Neural progenitor cell (in vitro differentiated cells): ENCODE measurements at places on chromosomes 4 and X. TPM values are rescaled to one million over a fixed set of nuclear protein-coding genes. Genes with fewer than 3 reads are reported as not detected.
A peak's percentile ranks its signal among the peaks of the same experiment; 100 is the strongest.

DCAF12L2 gene
- 1.6 and 2.4 TPM in 2 replicates for total RNA-seq

POU3F4 gene
- not detected in 2 replicates for total RNA-seq

QRFPR gene
- total RNA-seq, result 0.25 TPM in 1 of 2 replicates, not detected in the other

RASL11B gene
- 6.8 and 10.1 TPM in 2 replicates for total RNA-seq

PTPN13 gene
- total RNA-seq, result 183 and 244 TPM in 2 replicates

DNA sequence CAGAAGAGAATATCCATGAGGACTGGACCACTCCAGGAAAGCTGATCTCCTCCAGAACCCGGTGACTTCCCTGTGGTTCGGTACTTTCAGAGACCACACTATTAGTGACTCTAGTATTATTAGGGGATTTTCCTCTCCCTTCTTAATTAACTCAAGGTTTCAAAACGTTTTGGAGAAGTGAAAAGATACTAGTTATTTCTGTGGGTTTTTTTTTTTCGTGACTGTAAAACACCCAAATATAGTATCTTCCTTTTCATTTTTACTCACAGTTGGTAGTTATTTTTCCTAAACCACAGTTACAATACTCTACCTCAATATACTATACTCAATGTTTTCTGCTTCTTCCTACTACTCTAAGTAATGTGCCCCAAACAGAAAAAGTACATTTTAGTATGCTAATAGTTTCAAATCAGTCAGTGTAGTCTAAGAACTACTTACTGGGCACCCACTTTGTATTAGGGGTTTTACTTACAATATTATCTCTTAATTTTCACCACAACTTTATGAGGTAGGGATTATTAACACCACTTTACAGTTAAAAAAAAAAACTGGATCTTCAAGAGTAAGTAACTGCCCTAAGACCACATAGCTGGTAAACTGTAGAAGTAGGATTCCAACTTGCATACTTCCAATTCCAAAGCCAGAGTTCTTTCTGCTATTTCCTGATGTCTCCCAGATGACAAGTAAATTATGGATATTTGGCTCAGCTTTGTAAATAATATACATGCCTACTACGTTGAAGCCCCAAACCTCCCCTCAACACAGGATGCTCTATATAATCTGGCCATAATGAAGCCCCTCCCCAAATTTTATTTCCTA is 45.0 kb downstream of the SLC9A7 start:
- H3K4me1 ChIP-seq, result no peaks in the 10 kb centered on the region
- no peak overlapping the region for H3K4me3 ChIP-seq
- no peaks in the 10 kb centered on the region for H3K36me3 ChIP-seq
- DNase-seq, result no peak
- no peaks in the 10 kb centered on the region for H3K27me3 ChIP-seq
- H3K27ac ChIP-seq, result no peak overlapping the region

- H3K4me3 ChIP-seq, result no peak overlapping the region
- DNase-seq, result peak; percentile 36
- no peaks in the 10 kb centered on the region for H3K27me3 ChIP-seq
- no peak overlapping the region for H3K27ac ChIP-seq
- no peaks in the 10 kb centered on the region for H3K36me3 ChIP-seq
Measured at GRCh38 chrX:87392369-87392768, 125.2 kb upstream of the KLHL4 start.

- H3K27ac ChIP-seq, result peak overlapping the region; percentile 13
- H3K4me3 ChIP-seq, result no peak overlapping the region
- H3K36me3 ChIP-seq, result no peaks in the 10 kb centered on the region
- H3K4me1 ChIP-seq, result peaks cover 25% of the 10 kb centered on the region
- DNase-seq, result peak; percentile 79
- H3K27me3 ChIP-seq, result no peaks in the 10 kb centered on the region
Measured at GRCh38 chr4:147924604-147925412, 192.9 kb downstream of the ARHGAP10 start.

DNA sequence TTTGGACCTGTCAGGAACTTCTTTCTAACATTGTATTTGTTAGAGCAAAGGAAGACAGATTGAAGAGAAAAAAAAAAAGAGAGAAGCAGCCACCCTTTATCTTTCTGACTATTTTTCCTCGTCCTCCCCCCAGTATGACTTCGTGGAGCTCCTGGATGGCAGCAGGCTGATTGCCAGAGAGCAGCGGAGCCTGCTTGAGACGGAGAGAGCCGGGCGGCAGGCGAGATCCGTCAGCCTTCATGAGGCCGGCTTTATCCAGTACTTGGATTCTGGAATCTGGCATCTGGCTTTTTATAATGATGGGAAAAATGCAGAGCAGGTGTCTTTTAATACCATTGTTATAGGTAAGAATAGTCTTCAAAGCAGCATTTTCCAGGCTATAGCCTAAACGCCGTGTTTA is 237.7 kb downstream of the DCTD start:
- peaks cover 12% of the 10 kb centered on the region for H3K36me3 ChIP-seq
- peak; percentile 23 for DNase-seq
- H3K4me1 ChIP-seq, result peaks cover 3% of the 10 kb centered on the region
- peak overlapping the region; percentile 31 for H3K27ac ChIP-seq

DNA sequence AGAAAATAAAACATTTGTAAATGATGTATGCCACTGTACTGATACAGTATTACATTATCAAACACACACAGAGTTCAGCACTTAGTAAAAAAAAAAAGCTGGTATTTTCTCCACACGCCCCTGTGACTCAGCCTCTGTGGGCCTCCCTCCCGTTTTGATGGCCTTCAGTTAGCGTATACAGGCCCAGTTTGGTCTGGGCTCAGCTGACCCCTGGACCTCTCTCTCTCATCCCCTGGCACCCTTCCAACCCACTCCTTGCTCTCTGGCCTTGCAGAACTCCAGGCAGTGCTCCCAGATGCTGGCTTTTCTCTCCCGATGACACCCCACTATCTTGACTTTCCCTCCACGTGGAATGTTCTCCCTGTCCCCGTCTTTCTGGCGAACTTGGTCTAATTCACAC is 89.0 kb upstream of the LIMCH1 start:
- peaks cover 6% of the 10 kb centered on the region for H3K4me1 ChIP-seq
- no peak overlapping the region for H3K4me3 ChIP-seq
- H3K36me3 ChIP-seq, result no peaks in the 10 kb centered on the region

DNA sequence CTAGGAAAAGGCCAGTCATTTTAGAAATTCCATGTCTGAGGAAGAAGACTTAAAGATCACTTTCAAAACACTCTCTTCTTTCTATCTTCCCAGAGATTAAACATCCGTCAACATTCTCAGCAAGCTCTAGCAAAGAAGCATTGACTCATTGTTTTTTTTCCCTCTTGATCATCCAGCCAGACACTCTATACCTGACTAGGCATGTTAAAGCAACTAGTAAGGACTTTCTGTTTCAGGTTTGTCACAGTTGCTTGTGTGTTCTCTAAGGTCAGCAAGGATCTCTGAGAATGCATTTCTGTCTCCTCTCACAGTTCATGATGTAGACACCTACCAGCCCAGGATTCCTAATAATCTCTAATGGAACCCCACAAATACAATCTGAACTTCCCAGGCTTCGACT is 112.2 kb downstream of the IL13RA2 start:
- H3K27ac ChIP-seq, result no peak overlapping the region
- peaks cover 3% of the 10 kb centered on the region for H3K4me1 ChIP-seq
- no peak for DNase-seq

GRCh38 chr4:3488820-3489219 is 25.7 kb downstream of the DOK7 start:
- H3K27ac ChIP-seq, result no peak overlapping the region
- H3K4me1 ChIP-seq, result peaks cover 40% of the 10 kb centered on the region
- H3K36me3 ChIP-seq, result no peaks in the 10 kb centered on the region
- peaks cover 98% of the 10 kb centered on the region for H3K27me3 ChIP-seq
- DNase-seq, result no peak
- no peak overlapping the region for H3K4me3 ChIP-seq

DNA sequence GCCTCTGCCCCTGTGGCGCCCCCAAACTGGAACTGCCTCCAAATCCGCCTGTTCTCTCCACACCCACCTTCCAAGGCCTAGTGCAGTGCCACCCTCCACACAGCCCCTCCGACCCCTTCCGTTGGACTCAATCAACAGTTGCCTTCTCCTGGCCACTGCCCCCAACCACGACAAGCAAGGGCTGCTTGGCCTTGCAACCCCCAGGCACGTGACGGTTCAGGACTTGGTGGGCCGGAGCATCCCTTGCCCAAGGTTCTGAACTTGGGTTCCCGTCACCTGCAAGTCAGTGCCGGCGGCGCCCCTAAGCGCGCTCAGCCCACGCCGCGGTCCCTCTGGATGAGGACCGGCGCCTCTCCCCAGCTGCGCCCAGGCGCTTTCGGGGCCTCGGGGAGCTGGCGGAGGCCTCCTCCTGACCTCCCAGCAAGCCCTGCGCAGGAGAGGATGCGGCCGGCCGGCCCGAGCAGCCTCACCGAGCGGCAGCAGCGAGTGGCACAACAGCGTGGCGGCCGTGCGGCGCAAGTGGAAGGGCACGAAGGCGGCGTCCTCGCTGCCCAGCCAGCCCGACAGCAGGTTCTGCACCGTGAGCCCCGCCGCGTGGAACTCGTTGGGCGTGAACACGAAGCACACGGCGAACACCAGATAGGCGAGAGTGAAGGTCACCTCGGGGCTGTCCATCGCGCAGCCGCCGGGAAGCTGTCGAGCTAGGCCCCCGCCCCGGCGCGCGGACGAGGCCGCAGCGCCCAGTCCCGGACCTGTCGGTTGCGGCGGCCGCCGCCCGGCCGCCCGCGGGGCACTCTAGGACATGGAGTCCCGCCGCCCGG is 750 bp downstream of the TMEM129 start:
- no peak overlapping the region for H3K27ac ChIP-seq
- DNase-seq, result peak; percentile 77
- H3K4me1 ChIP-seq, result peaks cover 18% of the 10 kb centered on the region
- H3K4me3 ChIP-seq, result peak overlapping the region; percentile 95
- H3K27me3 ChIP-seq, result no peaks in the 10 kb centered on the region

- peaks cover 27% of the 10 kb centered on the region for H3K27me3 ChIP-seq
- peak overlapping the region; percentile 37 for H3K4me3 ChIP-seq
- no peak for DNase-seq
- H3K27ac ChIP-seq, result no peak overlapping the region
- no peaks in the 10 kb centered on the region for H3K4me1 ChIP-seq
- no peaks in the 10 kb centered on the region for H3K36me3 ChIP-seq
Measured at GRCh38 chrX:126551725-126552312, 795 bp downstream of the DCAF12L1 start.

- H3K4me1 ChIP-seq, result no peaks in the 10 kb centered on the region
- DNase-seq, result no peak
- H3K27ac ChIP-seq, result no peak overlapping the region
- no peaks in the 10 kb centered on the region for H3K36me3 ChIP-seq
- no peaks in the 10 kb centered on the region for H3K27me3 ChIP-seq
Measured at GRCh38 chr4:2829933-2830451, 13.7 kb upstream of the ADD1 start.

GRCh38 chr4:79959652-79960051 is 113.4 kb downstream of the ANTXR2 start:
- H3K36me3 ChIP-seq, result no peaks in the 10 kb centered on the region
- peak; percentile 53 for DNase-seq
- H3K27me3 ChIP-seq, result peaks cover 23% of the 10 kb centered on the region
- no peak overlapping the region for H3K4me3 ChIP-seq
- H3K27ac ChIP-seq, result no peak overlapping the region

DNA sequence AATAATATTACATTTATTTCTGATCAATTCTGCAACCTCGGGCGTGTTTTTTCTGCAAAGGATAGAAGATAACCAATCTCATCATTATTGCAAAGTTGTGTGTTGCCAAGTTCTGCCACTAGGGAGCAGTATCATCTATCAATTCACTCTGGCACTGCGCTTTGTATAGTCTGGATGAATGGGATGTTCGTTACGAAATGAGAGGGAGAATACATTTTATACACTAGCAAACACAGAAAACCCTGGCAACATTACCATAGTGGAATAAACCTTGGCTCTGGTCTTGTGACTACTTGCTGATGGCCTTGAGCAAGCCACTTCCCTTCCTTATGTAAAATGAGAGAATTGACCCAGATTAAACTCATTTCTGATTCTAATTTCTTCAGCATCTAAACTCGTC is 97.5 kb upstream of the ZNF518B start:
- H3K36me3 ChIP-seq, result no peaks in the 10 kb centered on the region
- no peak overlapping the region for H3K4me3 ChIP-seq
- peak; percentile 69 for DNase-seq
- peaks cover 7% of the 10 kb centered on the region for H3K27me3 ChIP-seq
- no peak overlapping the region for H3K27ac ChIP-seq

DNA sequence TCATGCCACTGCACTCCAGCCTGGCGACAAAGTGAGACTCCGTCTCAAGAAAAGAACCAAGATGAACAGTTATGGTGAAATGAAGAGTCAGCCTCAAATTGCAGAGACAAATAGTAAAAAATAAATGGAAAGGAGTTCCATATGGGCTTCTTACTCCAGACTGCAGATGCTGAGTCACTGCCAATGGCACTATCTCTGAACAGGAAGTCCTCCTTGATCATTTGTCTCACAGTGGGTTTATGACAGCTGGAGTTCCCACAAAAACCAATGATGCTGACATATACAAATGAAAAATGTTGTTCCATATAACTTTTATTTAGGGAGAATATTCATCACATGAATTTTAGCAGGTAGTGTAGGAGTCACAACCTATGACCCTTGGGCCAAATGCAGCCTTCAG is 631.6 kb downstream of the PCDH18 start:
- H3K4me1 ChIP-seq, result peaks cover 6% of the 10 kb centered on the region
- no peak overlapping the region for H3K4me3 ChIP-seq
- no peak for DNase-seq

DNA sequence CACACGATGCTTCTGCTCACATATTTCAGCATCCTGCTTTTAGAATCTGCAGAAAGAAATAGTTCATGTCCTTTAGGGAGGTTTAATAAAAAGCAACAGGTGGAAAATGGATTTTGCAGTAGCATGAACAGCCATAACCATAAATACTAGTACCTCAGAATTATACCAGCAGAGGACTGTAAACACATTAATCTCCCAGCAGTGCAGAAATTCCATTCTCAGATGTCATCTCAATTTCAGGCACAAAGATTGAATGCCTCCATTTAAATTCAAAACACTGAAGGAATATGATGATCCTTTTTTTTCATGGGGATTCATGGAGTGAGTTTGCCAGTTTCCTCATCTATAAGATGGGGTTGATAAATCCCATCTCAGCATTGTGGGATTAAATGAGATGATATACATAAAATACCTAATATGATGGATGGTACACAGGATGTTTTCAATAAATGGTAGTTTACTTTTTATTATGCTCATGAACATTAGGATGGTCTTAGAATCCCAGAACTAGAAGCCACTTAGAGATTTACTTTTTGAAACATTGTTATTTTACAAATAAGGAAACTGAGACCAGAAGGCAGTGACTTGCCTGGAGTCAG is 566 bp upstream of the LIMCH1 start:
- no peak overlapping the region for H3K27ac ChIP-seq
- no peak overlapping the region for H3K4me3 ChIP-seq
- no peak for DNase-seq
- H3K27me3 ChIP-seq, result no peaks in the 10 kb centered on the region

DNA sequence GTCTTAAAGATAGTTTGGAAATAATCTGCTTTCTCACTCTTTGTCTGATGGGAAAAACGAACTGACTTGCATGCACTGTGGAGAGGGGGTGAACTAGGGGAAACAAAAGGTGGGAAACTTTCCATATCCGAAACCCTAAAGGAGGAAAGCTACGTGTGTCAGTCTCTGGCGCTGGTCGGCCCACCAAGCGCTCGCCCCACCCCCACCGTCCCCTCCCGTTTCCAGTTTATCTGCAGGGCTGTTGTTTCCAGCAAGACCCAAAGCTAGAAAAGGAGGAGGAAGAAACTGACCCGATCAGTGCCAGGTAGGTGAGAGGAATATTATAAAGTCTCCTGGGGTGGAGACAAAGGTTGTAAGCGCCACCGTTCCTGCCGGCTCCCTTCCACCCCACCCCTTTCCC is 552 bp downstream of the TCEAL9 start:
- H3K27ac ChIP-seq, result peak overlapping the region; percentile 67
- H3K27me3 ChIP-seq, result no peaks in the 10 kb centered on the region
- H3K4me3 ChIP-seq, result peak overlapping the region; percentile 84
- peak; percentile 31 for DNase-seq
- H3K4me1 ChIP-seq, result peaks cover 6% of the 10 kb centered on the region
